ENCODE measurements at places on chromosomes 6 and 20.

DNA sequence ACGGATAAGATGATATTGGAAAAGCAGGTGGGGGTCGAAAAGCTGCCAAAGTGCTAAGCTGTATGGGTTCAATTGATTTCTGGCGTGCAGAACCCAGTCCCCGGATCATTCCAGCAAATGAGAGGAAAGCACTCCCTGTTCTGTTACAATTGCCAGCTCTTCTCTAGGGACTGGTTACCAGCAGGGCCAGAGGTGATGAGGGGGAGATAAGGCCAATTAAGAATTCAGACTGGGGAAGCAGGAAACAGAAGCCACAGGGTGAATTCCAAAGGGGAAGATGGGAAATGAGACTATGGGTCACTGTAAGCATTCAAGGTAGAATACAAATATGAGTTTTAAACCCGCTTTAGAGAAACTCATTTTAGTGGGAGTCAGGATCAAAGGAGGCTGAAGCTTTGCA is 349.4 kb upstream of the MAP3K7 start:
- no peak overlapping the region for H3K4me3 ChIP-seq
- DNase-seq = no peak
- peaks cover 8% of the 10 kb centered on the region for H3K27me3 ChIP-seq
- no peak overlapping the region for H3K27ac ChIP-seq
- peaks cover 8% of the 10 kb centered on the region for H3K4me1 ChIP-seq

GRCh38 chr6:55260181-55260580 is 67.1 kb upstream of the GFRAL start:
- H3K36me3 ChIP-seq = no peaks in the 10 kb centered on the region
- no peak for DNase-seq
- no peaks in the 10 kb centered on the region for H3K4me1 ChIP-seq
- H3K4me3 ChIP-seq = no peak overlapping the region
- no peak overlapping the region for H3K27ac ChIP-seq

- no peak overlapping the region for H3K27ac ChIP-seq
- DNase-seq = no peak
- no peak overlapping the region for H3K4me3 ChIP-seq
- peaks cover 21% of the 10 kb centered on the region for H3K4me1 ChIP-seq
- peaks cover 45% of the 10 kb centered on the region for H3K36me3 ChIP-seq
- no peaks in the 10 kb centered on the region for H3K27me3 ChIP-seq
These were observed 25.0 kb downstream of the LRRN4 start for GRCh38 chr20:6028818-6029217.

DNA sequence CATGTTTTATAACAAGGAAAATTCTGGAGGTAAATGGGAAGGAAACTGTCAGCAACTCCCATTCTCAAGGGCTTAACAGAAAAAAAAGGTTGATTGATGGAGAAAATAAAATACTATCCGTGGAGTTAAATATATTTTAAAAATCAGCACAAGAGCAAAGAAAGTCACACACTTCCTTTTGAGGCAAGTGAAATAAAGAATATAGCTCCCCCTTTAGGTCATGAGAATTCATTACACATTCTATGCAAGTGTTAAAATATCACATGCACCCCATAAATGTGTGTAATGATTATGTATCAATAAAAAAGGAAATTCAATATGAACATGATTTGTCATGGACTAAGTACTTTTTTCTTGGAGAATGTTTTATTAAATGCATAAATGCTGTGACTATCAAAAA is 349.2 kb downstream of the TPBG start:
- H3K36me3 ChIP-seq = no peaks in the 10 kb centered on the region
- no peak overlapping the region for H3K4me3 ChIP-seq
- H3K4me1 ChIP-seq = no peaks in the 10 kb centered on the region
- no peak for DNase-seq
- H3K27ac ChIP-seq = no peak overlapping the region
- no peaks in the 10 kb centered on the region for H3K27me3 ChIP-seq

GRCh38 chr20:47700327-47700726 is 85.0 kb downstream of the SULF2 start:
- no peaks in the 10 kb centered on the region for H3K27me3 ChIP-seq
- H3K4me3 ChIP-seq = no peak overlapping the region
- H3K27ac ChIP-seq = no peak overlapping the region
- H3K4me1 ChIP-seq = peaks cover 3% of the 10 kb centered on the region
- no peak for DNase-seq

DNA sequence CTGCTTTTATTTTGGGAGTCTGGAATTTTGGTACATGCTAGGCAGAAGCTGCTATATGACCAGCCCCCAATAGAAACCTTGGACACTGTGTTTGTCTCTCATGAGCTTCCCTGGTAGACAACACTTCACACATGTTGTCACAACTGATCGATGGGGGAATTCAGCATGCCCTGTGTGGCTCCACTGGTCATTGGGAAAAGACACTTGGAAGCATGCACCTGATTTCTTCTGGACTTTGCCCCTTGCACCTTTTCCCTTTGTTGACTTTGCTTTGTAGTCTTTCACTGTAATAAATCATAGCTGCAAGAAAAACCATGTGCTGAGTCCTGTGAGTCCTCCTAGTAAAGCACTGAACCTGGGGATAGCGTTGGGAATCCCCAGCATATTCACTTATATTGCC is 7.9 kb upstream of the WFDC10A start:
- no peak for DNase-seq
- no peaks in the 10 kb centered on the region for H3K27me3 ChIP-seq
- H3K4me1 ChIP-seq = no peaks in the 10 kb centered on the region
- no peak overlapping the region for H3K4me3 ChIP-seq
- no peak overlapping the region for H3K27ac ChIP-seq
